Activated CD8-positive, alpha-beta memory T cell treated with anti-CD3 and anti-CD28 coated beads, Interleukin-2, amount 10 ng/mL, durations not matched to agents 7 days and 5 days (primary cell): ENCODE measurements at places on chromosomes 7 and 10. TPM values are rescaled to one million over a fixed set of nuclear protein-coding genes. Genes with fewer than 3 reads are reported as not detected.

- DNase-seq = no peak
Observed at GRCh38 chr7:55170335-55171069, 151.7 kb downstream of the EGFR start.

Gene SLC29A3
- 3.4 TPM for total RNA-seq

DNA sequence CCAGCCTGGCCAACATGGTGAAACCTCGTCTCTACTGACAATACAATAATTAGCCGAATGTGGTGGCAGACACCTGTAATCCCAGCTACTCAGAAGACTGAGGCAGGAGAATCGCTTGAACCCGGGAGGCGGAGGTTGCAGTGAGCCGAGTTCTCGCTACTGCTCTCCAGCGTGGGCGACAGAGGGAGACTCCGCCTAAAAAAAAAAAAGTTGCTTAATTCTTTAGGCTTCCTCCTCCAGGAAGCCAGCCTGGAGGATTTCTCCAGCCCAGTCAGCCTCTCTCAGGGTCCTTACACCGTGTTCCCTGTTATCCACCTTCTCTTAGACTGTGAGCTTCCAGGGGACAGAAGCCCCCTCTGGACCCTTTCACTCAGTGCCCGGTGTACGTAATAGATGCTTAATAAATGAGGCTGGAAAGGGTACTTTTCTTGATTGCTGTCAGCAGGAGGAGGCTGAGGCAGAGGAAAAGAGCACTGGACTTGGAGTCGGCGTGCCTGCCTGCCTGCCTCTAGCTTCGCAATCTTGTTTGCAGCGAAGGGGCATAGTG is 16.4 kb upstream of the NODAL start:
- no peak for DNase-seq

GRCh38 chr7:36298106-36298505 is 91.6 kb upstream of the ANLN start:
- DNase-seq = no peak

DNA sequence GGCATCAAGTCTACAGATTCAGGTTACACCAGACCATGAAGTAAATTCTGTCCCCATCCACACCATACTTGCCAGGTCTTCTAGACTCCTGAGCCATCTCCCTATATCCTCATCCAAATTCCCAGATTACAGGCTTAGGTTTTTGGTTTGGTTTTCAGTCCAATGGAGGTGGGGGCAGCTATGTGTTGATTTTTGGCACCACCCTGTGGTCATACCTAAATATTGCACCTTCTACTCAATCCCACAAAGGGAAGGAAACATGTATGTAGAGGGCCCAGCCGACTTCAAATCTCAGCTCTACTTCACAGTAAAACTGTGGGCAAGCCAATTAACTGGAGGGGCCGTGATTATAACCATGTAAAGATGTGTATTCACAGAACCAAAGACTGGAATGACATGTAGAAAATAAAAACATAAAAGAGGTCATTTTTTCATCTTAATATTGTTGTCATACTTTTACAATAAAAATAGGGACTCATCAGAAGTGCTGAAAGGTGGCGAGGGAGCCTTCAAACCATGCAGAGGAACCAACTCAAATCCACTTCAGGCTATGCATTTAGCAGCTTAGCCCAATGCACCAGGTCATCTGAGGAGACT is 19.8 kb downstream of the ERCC6 start:
- DNase-seq = peak; percentile 50

- DNase-seq = no peak
Observed at GRCh38 chr10:17519457-17519856, 65.1 kb upstream of the ST8SIA6 start.

GRCh38 chr10:80170026-80170425 is 35.3 kb downstream of the ANXA11 start:
- DNase-seq = no peak

- no peak for DNase-seq
Observed at GRCh38 chr7:18103436-18104218, 76.0 kb upstream of the PRPS1L1 start.

GRCh38 chr10:1120306-1120705 is 64.1 kb downstream of the WDR37 start:
- no peak for DNase-seq

GRCh38 chr7:107779647-107780099 is 23.4 kb downstream of the SLC26A3 start:
- DNase-seq = no peak

Gene CDK14
- total RNA-seq = 0.23 TPM

Gene CPVL
- total RNA-seq = 0.33 TPM

- DNase-seq = no peak
Observed at GRCh38 chr7:68892236-68892635, 706.0 kb upstream of the AUTS2 start.

- no peak for DNase-seq
Observed at GRCh38 chr10:101069441-101069840, 7.7 kb downstream of the KAZALD1 start.

Gene SPDYE2B
- not detected for total RNA-seq

Gene SERPINE1
- 0.29 TPM for total RNA-seq

Gene NUTM2B
- 1.3 TPM for total RNA-seq

DNA sequence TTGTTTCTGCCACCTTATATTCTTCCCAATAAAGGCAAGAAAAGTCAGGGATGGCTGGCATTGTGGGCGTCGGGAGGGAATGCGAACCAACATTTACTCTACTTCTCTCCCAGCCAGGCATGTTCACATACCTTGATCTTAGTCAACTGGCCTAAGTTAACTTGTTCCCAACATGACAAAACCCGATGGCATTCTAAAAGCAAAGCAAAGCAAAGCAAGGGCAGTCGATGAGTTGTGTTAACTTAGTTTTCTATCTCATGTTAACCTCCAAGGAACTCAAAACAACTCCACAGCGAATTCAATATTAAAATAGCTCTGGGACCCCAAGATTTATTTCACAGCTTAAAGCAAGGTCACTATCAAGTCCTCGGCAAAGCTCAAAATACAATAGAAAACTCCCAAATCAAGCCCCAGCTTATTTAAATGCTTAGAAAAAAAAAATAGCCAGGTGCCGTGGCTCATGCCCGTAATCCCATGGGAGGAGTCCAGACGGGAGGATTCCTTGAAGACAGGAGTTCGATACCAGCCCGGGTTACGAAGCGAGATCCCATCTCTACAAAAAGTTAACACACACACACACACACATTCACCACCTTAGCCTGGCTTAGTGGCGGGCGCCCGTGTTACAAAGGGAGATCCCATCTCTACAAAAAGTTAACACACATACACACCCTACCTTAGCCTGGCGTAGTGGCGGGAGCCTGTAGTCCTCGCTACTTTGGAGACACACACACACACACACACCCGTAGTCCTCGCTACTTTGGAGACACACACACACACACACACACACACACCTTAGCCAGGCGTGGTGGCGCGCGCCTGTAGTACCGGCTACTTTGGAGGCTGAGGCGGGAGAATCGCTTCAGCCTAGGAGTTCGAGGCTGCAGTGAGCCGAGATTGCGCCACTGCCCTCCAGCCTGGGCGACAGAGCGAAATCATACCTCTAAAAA is 901 bp upstream of the CCNY start:
- DNase-seq = peak; percentile 49

GRCh38 chr10:85888004-85888403 is 478.6 kb downstream of the GRID1 start:
- DNase-seq = no peak

GRCh38 chr7:102260856-102261255 is 25.8 kb upstream of the SH2B2 start:
- DNase-seq = no peak

- no peak for DNase-seq
Observed at GRCh38 chr10:92420546-92421275, 129.7 kb downstream of the MARCHF5 start.

DNA sequence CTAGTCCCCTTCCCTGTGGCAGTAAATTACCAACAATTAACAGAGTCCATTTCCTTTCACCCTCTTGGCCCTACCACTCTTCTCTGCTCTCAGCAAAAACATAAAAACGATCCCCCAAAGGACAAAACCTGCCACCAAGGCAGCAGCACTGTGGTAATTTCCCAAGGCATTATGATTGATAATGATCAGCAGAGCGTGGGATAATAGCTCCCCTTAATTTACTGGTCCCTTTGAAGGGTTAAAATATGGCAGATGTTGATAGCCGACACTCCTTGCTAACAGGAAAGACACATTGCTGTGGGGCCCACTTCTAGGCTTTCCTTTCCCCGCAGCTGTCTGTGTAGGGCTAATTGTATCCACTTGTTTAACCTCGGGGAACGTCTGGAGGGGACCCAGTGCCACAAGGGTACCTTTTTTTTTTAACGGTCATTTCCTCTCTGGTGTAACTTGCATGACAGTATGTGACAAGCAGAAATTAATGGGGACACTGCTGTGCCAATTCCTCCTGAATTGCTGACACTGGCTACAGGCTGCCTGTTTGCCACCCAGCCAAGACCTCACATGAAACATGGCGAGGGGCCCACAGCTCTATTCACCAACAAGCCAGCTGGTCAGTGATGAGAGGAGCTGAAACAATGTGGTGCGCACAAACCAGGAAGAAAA is 81.3 kb downstream of the CDK6 start:
- no peak for DNase-seq

Gene PPP1R3C
- not detected for total RNA-seq

DNA sequence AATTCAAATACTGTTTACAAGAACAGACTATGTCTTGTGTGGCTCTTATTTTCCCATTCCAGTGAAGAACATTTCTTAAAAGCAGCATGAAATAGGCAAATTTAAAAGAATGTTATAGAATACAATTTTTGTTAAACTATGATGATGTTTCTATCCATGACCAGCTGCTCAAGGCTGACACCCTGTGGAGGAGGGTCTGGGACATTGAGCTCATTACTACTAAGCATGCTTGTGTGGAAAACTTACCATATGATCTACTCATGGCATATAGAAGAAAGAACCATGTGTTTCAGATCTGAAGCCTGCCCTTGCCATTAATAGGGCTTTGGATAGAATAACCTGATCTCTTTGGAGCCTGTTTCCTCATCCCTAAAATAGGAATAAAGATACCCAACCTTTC is 125.0 kb downstream of the FOXP2 start:
- DNase-seq = no peak

GRCh38 chr10:83553366-83553765 is 585.9 kb upstream of the GHITM start:
- no peak for DNase-seq

Gene MMD2
- total RNA-seq = not detected

Gene VPS37D
- total RNA-seq = not detected

DNA sequence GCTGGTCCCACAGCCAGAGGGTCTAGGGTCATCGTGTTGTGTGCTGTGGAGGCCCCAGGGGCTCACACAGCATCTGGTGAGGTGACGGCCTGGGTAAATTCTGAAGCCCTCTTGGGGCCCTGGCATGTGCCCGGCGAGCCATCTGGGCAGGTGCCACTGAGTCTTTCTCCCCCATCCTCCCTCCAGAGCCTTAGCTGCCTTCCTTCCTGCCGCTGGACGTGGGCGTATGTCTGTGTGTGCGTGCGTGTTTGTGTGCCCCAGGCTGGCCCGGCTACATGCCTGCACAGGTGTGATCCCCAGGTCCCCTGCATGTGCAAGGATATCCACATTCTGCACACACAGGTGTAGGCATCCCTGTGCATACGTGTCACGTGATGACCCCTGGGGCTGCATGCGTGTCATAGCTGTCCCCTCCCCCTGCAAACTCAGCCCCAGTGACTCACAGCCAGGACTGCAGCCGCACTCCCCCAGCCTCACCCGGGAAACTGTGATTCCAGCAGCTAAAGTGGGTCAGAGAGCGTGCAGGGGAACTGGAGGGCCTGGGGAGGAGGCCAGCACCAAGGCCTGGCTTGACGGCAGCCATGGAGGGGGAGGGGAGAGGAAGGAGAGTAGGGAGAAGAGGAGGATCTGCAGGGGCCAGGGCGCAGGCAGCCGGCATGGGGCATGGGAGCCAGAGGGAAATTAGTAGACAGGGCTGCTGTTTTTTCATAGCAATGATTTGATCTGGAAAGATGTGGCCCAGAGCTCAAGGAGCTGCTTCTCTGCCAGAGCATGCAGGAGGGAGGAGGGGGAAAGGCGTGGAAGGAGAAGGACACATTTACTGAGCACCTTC is 46.4 kb downstream of the ELFN1 start:
- no peak for DNase-seq
